ENCODE measurements at places on chromosomes 11 and 22. TPM values are rescaled to one million over a fixed set of nuclear protein-coding genes. Genes with fewer than 3 reads are reported as not detected.

Gene APOBEC3H
- total RNA-seq = 20.0 TPM

Gene H19
- not detected for total RNA-seq

Gene SCARF2
- 1.1 TPM for total RNA-seq

Gene MUC6
- total RNA-seq = not detected
